Stimulated activated CD4-positive, alpha-beta T cell treated with anti-CD3 and anti-CD28 coated beads, TNF-alpha, amount 100 ng/mL, for 1 hour (primary cell): ENCODE measurements at places on chromosomes 1 and 21.

DNA sequence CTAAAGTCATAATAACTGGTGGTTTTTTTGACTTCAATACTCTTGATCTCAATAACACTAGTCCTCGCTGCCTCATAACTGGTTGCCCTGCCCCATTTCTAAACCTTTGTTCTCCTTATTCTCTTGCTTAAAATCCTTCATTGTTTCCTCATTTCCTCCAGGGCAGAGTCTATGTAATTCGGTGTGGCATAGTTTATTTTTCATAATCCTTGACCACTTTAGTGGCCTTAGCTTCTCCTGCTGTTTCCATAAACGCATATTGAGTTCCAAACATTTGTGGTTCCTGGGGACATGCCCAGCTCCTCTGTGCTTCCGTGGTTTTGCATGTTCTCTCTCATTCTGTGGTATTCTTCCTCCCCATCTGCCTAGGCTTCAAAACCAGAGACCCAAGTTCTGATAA lies 19.0 kb upstream of the TLCD4 start:
- no peak for DNase-seq

- no peak for DNase-seq
Observed at GRCh38 chr1:85085417-85085816, 37.1 kb upstream of the MCOLN3 start.

DNA sequence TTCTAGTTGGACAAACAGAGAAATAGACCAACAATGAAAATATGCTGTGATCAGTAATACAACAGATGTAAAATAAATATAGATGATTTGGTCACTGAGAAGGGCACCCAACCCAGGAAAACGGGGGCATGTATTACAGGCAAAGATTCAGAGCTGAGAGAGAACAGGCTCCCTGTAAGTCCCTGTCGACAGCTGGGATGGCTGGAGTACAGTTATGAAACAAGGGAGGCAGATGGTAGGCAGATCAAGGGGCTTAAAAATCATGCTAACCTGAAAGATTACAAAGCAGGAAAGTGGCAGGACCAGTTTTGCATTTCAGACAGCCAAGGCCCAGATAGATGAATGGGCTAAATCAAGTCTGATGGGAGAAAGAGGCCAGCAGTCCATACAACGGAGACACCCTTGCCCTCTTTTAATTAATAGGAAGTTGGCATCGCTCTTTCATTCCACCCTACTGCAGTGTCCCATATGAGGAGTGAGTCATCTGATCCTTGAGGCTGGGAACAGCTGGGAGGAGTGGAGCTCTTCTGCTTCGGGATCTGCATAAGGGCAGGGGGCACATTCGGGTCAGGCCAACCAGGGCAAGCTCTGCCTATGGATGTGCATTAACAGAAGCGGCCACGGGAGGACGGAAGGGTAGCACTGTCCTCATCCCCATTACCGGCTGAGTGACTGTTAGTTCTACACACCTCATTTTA lies 171.1 kb downstream of the DAB1 start:
- DNase-seq = no peak

GRCh38 chr1:192879406-192879805 lies 70.6 kb downstream of the RGS2 start:
- DNase-seq = no peak

GRCh38 chr1:17370618-17371017 lies 1.4 kb upstream of the PADI6 start:
- DNase-seq = no peak

GRCh38 chr21:45364468-45365185 lies 40.3 kb upstream of the COL18A1 start:
- no peak for DNase-seq

GRCh38 chr1:199029855-199030254 lies 391.0 kb downstream of the PTPRC start:
- DNase-seq = no peak

- no peak for DNase-seq
Observed at GRCh38 chr1:116127848-116128540, 16.8 kb downstream of the MAB21L3 start.

DNA sequence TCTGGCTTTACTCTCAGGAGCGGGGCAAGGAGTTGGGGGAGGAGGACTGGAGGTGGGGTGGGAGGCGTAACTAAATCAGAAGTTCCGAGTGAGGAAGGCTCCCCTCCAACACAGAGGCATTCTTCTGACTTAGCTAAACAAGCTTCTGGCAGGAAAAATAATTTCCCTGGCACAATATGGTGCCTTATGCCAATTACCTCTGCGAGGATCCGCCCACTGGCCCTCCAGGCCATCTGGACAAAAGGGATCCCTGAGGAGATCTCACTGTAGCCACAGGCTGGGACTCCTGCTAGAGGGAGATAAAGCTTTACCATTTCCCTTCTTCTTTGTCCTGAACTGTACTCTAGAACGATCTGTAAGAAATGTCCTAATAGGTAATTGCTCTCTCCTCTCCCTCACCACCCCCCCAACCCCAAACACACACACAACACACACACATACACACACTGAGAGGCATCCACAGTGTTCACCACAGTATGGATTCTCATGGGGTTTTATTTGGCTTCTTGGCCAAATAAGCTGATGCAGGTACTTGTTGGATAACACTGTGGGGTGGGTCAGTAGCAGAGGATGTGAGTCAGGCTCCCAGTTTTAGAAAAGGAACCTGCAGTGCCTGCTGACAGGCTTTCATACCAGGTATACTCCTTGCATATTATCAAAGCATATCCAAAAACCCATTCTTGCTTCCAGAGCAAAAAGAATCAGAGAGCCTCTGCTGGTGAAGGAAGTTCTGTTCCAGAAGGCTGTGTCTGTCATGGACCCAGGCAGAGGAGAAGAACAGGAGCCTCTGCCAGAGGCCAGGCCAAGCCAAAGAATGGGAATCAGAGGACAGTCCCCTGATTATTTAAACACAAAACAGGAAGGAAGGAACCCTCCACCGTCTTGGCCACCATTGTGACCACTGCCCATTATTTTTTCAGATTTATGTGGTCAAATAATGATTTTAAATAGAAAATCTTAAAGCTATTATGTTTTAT lies 169.1 kb downstream of the C1orf21 start:
- no peak for DNase-seq

- DNase-seq = no peak
Observed at GRCh38 chr1:199463521-199464127, 563.9 kb upstream of the NR5A2 start.

GRCh38 chr21:15719976-15720375 lies 9.8 kb upstream of the USP25 start:
- no peak for DNase-seq

- DNase-seq = no peak
Observed at GRCh38 chr1:154884869-154885701, 15.0 kb upstream of the KCNN3 start.
